ENCODE measurements at places on chromosomes 4 and X.

DNA sequence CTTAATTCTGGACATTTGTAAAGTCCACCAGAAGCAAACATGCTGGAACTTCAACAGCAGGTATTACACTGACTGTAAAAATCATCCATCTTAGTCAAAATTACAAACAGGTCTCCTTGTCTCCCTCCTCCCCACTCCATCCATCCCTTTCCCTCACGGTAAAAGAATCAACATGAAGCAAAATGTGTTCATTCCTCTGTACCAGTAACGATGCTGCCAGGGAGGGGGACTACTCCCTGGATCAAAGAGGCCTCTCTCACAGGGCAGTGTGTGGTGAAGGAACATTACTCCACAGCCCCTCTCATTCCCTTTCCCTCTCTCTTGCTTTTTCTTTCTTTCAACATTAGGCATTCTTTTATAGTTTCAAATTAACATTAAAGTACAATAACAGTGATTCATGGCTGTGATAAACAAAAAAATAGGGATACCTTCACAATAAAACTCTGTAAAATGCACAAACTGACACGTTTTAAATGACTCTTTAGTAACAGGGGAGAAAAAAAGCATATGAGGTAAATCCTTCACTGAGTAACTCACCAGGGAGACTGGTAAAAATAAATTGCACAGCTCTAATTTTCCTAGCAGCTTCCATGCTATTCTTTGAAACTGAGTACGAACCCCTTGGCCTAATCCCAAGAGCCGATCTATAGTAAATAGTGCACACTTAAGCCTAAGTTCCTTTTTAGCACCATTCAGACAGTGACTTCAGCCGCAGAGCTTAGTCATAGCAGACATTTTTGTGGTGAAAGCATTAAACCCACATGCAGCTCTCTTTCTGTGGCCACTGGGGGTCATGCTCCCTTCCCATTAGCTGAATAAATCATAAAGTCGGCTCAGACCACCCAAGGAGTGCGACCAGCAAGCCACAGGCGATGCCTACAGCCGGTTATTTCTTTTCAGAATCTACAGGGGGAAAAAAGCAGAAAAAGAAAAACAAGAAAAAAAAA, 215.6 kb upstream of the GYPA start:
- DNase-seq, result no peak

DNA sequence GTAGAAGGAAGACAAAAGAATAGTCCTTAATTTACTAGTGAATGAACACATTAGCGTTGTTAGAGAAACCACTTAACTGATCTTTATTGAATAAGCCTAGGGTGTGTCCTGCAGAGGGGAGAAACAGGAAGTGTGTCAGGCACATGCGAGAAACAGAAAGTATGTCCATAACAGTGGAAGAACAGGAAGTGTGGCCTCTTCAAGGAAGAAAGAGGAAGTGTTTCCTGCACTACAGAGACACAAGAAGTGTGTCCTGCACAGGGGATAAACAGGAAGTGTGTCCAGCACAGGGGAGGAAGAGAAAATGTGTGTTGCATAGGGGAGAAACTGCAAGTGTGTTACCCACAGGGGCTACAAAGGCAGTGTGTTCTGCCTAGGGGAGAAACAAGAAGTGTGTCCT, 539.6 kb upstream of the PRKX start:
- no peak for DNase-seq

DNA sequence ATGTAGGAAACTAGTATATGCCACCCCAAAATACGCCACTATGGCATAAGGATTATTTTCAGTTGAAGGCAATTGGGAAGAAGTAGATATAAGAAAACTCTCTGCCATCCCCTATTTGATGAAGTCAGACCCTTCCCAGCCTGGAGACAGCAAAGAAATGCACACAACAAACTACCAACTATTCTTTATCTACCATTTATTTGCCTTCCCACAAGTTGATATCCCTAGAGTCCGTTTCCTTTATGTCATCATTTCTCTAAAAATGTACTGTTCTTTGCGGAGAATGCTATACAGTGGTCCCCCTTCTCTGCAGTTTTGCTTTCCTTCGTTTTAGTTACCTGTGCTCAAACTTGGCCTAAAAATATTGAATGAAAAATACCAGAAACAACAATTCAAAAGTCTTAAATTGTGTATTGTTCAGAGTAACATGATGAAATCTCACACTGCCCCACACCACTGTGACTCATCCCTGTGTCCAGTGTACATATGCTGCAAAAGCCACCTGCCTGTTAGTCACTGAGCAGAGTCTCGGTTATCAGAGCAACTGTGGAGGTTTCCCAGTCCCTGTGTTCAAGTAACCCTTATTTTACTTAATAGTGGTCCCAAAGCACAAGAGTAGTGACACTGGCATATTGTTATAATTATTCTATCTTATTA, 152.3 kb downstream of the WDFY3 start:
- no peak for DNase-seq

DNA sequence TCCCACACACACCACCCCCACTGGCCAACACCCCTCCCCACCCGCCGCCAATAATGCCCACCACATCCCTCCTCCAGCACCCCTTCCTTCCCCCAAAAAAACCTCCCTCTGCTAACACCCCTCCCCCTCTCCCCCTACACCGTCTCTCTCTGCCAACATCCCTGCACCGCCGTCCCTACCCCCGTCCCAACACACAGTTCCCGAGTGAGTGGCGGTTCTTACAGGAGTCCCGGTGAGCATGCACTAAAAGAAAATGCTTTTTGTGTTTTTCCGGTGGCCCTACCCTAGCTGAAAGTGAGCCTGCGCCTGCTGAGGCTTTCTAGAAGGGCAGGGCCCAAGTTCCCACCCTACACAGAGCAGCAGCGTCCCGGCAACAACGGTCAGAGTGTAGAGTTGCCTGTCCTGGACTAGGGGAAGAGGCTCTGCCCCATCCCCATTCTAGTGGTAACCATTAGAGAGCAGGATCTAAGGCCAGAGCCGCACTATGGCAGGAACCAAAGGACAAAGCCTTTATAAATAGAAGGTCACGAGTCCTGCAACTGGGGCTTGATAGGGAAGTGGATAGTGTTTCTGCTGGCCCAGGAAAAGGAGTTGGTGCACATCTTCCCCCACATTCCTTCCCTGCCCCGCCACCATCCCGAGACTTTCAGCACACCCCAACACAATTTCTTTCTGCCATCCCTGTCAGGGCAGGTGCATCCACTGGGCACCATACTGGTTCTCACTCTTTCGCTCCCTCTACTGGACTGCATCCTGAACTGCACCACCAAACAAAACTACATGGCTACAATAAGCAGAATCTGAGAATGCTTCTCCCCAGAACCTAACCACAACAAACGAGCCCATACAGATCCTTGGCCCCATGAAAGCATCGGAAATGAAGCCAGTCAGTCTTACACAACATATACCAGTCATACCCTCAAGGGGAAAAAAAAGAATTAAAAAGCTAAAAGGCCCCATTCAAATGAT, 78.1 kb upstream of the PAGE3 start:
- peak; percentile 9 for DNase-seq

- DNase-seq, result no peak
Measured at GRCh38 chr4:100177855-100178254, 12.4 kb downstream of the DDIT4L start.

DNA sequence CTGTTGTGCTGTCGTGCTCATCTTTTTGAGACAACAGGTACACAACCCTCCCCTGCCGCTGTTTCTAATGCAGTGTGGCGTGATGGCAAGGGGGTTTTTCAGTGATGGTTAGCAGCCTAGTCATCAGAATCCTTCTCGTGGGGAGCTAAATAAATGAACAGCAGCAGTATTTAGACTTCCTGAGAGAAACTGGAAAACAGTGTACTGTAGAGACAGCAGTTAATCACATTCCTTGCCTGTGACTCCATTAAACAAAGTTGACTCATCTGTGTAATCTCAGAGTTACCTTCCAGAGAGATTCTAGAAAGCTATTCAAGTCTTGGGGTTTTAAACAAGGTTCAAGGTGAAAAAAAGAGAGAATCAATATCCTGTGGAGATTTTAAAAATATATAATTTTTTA, 1753.2 kb upstream of the PCDH7 start:
- DNase-seq, result no peak

DNA sequence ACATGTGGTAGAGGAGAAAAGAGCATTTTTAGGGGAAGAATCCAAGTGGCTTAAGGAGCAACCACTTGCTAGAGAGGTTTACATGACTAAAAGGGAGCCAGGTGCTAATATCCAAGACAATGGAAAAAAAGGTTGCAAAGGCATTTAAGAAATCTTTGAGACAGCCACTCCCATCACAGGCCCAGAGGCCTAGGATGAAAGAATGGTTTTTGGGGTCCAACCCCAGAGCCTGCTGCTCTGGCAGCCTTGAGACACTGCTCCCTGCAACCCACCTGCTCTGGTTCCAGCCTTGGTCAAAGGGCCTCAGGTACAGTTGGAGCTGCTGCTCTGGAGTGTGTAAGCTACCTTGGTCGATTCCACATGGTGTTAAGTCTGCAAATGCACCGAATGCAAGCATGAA, 84.1 kb upstream of the FREM3 start:
- DNase-seq, result no peak

GRCh38 chr4:147787204-147787603, 55.3 kb downstream of the ARHGAP10 start:
- no peak for DNase-seq

- no peak for DNase-seq
Measured at GRCh38 chrX:56800801-56801200, 71.8 kb downstream of the NBDY start.

DNA sequence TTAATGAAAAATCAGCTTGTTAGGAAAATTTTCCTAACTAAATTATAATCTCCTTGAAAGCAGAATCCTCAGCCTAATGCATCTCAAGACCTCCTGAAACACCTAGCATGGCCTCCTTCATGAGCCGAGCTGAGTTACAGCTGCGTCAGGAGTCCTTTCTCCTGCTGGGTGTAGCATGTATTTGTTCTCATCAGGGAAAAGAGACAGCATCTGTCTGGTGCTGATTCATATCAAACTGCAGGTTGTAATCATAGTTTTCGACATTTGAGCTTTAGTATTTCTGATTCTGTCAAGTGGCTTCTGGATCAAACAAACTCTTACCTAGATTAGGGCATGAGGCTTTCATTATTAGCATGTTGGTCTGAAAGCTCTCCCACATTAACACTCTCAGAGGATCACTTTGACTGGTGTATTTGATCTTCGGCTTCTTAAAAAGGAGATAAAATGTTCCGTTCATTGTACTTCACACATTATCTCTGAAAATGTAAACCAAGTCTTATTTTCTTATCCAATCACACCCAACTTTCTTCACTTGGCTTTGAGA, 140.1 kb upstream of the FRG1 start:
- no peak for DNase-seq

- no peak for DNase-seq
Measured at GRCh38 chr4:6194458-6195195, 5.7 kb downstream of the JAKMIP1 start.

- DNase-seq, result no peak
Measured at GRCh38 chr4:113969709-113970334, 9.6 kb downstream of the ARSJ start.

GRCh38 chrX:38347136-38347535, 5.3 kb upstream of the OTC start:
- no peak for DNase-seq

- DNase-seq, result no peak
Measured at GRCh38 chr4:146470604-146471003, 51.1 kb downstream of the SLC10A7 start.

DNA sequence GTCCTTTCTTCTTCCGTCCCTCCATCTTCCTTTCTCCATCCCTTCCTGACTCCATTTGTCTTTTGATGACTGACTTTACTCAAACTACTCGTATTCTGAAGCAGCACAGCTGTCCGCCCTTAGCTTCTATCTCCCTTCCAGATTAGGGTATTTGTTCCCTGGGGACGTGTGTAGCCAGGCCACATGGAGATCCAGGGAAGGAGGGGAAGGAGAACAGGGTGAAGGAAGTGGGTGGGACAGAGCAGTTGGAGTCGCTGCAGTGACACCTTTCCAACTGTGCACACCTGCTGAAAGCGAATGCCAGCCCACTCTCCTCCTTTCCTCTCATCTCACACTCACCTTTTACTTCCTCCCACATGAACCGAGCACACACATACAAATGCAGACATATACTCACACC, 323.8 kb downstream of the DCTD start:
- DNase-seq, result no peak

GRCh38 chr4:79495447-79495846, 87.4 kb upstream of the GK2 start:
- no peak for DNase-seq

DNA sequence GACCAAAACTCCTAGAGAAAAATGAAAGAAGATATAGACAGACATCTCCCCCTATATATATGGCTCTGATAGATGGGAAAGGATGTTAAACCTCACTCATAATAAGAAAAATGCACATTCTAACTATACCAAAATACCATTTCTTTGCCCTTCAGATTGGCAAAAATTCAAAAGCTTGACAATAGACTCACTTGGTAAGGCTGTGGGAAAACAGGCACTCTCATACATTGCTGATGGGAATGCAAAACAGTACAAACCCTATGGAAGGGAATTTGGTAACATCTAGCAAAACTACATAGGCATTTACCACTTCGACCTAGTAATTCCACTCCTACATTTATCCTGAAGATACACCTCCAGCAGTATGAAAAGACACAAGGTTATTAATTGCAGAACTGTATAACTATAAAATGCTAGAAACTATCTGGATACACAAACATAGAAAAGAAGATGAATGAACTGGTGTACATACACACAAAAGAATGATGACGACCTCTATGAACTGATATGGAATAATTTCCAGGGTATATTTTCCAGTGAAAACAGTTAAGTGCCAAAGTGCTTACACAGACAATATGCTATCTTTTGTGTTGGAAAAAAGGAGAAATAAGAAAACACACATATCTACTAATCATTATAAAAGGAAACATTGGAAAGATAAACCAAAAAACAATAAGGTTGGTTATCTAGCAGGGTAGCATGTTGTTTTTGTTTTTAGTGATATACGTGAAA, 48.5 kb downstream of the WDFY3 start:
- DNase-seq, result no peak

GRCh38 chr4:56681853-56682525, 893 bp upstream of the HOPX start:
- no peak for DNase-seq

GRCh38 chr4:86484241-86484640, 109.9 kb upstream of the PTPN13 start:
- DNase-seq, result no peak

- DNase-seq, result no peak
Measured at GRCh38 chr4:113621633-113622032, 139.9 kb downstream of the CAMK2D start.

DNA sequence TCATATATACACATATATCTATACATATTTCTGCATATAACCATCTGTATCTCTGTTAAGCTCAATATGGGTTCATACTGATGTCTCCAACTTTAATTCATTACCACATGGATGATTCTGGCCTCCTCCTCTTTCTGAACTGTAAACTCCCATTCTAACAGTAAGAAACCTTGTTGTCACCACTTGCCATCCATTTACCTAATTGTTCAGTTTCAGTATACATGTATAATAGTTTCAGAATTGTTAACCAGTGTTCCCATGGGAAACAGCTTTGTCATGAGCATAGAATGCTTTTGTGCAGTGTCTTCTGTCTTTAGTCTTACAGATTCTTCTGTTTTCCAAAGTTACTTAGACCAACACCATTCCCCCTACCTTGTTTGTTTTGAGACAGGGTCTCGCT, 35.9 kb downstream of the SLC9A6 start:
- no peak for DNase-seq
